ENCODE measurements at places on chromosomes 3 and 15. TPM values are rescaled to one million over a fixed set of nuclear protein-coding genes. Genes with fewer than 3 reads are reported as not detected.

Gene TNIK
- 26.6 TPM for total RNA-seq

Gene EHHADH
- total RNA-seq, result 3.4 TPM

GRCh38 chr15:80744415-80744814 is 34.8 kb upstream of the CEMIP start:
- no peak for DNase-seq

DNA sequence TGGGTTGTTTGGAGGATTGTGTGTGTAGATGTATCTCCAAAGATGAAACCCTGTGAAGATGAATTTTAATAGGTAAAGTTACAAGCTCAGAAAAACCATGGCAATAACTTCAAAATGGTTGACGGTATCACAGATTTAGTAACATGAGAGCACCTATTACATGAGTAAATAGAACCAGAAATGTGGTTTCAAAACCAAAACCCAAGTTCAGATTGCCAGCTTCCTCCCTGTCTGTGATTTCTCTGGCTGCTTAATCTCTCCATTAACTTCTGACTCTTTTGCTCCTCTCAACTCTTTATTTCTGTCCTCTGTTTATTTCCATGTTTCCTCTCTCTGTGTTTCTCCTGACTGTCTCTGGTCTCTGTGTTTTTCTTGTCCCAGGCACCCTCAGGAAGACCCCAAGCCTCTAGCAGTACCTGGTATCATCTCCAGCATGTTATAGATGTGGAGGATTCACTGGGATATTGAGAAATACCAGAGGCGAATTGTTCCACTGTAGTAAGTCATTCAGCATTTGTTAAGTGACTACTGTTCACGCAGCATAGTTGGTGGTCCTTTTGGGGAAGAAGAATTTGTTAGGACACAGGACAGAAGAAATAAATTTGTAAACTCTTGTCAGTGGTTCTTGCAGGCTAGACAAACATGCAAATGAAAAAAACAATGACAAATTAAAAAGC is 138.8 kb downstream of the BBX start:
- DNase-seq, result no peak

DNA sequence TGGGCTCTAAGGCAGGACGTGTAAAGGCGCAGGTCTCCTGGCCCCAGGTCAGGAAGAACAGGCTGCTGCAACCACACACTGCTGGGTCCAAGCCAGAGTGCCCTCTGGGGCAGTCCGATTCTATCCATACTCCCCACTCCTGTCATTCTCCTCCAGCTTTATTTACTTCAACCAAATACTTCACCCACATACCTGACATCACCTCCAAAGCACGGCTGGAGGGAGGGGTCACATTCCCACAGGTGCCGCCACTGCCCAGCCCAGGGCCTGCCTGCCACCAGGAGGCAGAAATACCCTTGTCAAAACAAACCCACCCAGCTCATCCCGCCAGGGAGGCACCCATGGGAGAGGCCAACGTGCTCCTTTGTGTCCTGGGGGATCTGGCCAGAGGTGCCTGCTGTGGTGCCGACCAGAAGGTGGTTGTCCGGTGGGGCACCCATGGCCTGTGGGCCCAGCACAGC is 100.4 kb downstream of the DAPK2 start:
- no peak for DNase-seq

Gene RAB11A
- 187 TPM for total RNA-seq

DNA sequence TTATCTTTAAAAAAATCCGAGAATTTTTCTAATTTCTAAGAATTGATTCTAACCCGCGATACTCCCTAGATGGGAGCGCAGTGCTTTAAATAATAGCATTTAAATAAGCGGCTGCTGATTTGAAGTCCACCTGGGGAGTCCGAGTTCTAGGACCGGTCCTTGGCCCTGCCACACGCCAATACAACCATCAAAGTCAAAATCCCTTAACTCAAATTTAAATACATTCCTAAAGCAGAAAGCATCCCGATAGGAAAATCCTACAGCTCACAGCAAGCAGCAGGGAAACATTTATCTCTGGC is 508 bp upstream of the ECT2 start:
- no peak for DNase-seq

Gene NME9
- total RNA-seq, result 0.16 TPM

DNA sequence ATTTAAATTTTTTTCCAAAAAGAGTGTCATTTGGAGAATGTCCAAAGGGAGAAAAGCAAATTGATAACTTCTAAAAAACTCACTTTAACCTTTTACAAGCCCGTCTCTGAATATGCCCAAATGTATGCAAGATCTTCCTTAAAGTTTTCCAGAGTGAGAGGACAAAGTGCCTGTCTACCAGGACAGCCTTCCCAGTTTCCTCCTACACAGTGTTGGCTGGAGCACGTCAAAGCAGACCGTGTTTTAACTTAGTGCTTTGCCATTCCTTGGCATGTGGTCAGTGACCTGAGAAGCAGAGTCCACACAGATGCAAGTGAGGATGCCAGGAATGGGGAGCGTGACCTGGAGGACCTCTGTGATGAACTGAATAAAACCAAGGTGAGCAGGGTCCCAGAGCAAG is 245.7 kb downstream of the FAM43A start:
- no peak for DNase-seq

- no peak for DNase-seq
Observed at GRCh38 chr3:119861681-119862080, 79.8 kb downstream of the NR1I2 start.

GRCh38 chr15:38743147-38743546 is 178.5 kb upstream of the RASGRP1 start:
- DNase-seq, result no peak

Gene MYL3
- 19.8 TPM for total RNA-seq

Gene LRRN1
- total RNA-seq, result 18.2 TPM

- no peak for DNase-seq
Observed at GRCh38 chr15:62067448-62068044, 769 bp downstream of the C2CD4A start.

DNA sequence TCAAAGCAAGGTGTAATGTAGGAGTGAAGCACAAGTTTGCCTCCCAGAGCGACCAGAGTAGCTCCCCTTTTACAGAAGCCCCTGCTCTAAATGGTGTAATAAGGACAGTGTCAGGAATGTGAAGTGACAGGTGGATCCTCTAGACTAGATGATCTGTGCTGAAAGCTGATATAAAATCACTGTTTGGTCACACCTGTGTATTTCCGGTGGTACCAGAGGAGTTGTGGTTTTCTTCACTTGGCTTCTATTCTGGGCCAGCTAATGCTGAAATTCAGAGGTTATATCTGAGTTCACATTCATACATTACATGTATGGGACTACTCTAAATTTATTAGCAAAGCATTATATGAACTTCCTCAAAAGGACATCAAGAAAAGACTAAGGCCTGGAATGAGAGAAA is 117.4 kb downstream of the IL1RAP start:
- no peak for DNase-seq

- DNase-seq, result no peak
Observed at GRCh38 chr3:172302203-172302602, 146.1 kb downstream of the GHSR start.

Measured in urinary bladder (tissue), 4 donors.